ENCODE measurements at places on chromosomes 12 and 14.
A peak's percentile ranks its signal among the peaks of the same experiment; 100 is the strongest.

DNA sequence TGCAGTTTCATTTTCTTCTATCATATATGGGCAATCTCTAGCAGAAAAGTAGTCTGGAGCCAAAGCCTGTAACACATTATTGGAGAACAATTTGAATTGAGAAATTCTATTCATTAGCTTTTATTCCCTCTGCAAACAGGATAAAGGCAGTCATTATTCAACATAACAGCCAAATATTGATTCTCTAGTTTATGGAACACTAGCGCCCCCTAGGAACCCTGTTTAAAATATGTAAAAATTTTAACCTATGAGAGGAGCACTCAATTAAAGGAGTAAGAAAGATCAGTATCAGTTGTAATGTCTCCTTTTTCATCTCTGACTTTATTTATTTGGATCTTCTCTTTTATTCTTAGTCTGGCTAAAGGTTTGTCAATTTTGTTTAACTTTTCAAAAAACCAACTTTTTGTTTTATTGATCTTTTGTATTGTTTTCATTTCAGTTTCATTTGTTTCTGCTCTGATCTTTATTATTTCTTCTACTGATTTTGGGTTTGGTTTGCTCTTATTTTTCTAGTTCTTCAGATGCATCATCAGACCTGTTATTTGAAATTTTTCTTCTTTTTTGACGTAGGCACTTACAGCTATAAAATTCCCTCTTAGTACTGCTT is 4.8 kb upstream of the LMNTD1 start:
- peak; percentile 3 for DNase-seq

- DNase-seq, result no peak
Observed at GRCh38 chr14:80780500-80780899, 161.0 kb downstream of the CEP128 start.

DNA sequence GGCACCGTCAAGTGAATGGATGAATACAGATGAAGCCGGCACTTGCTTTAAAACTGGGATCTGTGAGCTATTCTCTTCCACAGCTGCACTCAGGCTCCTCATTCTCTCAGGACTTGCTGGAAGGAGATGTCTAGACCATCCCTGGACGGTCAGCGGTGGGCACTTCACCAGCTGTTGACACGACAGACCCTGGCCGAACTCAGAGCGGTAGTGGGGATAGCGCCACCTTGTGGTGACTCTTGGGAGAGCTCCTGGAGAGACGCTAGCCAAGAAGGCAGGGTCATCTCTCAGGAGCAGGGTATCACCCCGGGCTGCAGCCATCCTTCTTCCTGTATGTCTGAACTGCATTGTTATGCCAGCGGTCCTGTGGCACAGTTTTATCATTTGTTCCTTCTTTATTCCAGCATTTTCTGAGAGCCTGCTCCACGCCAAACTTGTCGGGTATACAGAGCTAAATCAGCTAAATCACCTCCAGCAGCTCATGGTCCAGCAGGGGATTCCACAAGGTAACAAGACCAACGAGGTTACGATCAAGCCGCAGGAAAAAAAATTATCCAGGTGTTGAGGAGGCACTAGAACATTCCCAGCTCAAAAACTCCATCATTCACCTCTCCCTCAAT is 10.0 kb downstream of the WNT1 start:
- DNase-seq, result peak; percentile 64

DNA sequence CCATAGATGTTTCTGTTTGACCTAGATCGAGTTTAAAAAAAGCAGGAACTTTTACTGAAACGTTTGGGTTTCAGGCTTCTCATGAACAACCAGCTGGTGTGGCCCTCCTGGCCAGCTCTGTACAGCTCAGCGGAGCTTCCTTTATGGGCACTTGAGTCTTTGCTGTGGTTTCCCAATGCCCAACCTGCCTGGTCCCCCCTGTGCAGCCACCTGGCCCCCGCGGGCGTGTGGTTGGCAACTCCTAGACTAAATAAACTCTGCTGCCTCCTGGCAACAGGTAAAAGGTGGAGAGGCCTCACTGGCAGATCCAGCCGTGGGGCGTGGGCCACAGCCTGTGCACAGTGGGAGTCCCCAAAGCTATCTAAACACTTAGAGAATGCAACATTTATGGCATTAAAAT is 38.7 kb downstream of the ADGRD1 start:
- DNase-seq, result no peak

GRCh38 chr12:107612508-107612907 is 73.1 kb upstream of the PWP1 start:
- no peak for DNase-seq

- DNase-seq, result peak; percentile 57
Observed at GRCh38 chr12:113088971-113089756, 32.6 kb downstream of the DTX1 start.

GRCh38 chr12:71938728-71939385 is at the start of gene TPH2:
Gene TPH2, plus strand, starts transcription at chr12:71938845. Its CDS starts 142 bp downstream, at chr12:71938987.
- DNase-seq, result peak; percentile 37

DNA sequence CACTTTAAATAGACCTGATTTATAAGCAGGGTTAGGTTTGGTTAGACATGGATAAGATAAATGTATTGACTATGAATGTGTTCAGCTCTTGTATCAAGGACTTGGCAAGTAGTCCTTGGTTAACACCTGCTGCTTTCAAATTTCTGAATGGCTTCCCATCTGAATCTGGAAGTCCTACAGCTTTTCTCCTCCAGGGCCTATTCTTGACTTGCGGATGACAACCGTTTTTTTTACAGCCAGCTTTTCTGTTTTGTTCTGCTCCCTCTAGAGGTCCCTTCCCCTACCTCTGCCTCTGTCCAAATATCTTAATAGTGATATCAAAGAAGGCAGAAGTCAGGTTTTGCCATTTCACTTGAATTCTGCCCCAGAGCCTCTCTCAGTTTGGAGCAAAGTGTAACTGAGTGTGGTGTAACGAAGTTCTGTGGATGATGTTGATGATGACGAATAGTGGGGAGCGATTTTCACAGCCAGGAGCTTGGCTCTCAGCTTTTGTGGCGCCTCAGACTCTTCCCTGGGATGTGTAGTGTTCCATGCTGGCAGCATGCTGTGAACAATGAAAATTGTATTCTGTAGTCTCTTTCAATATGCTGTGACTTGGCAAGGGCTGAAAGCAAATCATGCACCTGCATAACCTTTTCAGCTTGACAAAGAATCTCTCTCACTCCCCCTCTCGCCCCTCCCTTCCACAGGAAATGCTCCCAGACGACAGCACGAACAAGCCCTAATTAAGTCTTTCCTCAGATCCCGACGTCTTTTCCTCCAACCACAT is 5.0 kb upstream of the SLC4A8 start:
- no peak for DNase-seq

- DNase-seq, result no peak
Observed at GRCh38 chr12:32423559-32423958, 24.2 kb downstream of the FGD4 start.

GRCh38 chr12:42958291-42958674 is 368.7 kb upstream of the PRICKLE1 start:
- no peak for DNase-seq

- DNase-seq, result no peak
Observed at GRCh38 chr14:86143248-86143647, 613.3 kb downstream of the FLRT2 start.

GRCh38 chr12:55250944-55251343 is 6.5 kb downstream of the OR6C74 start:
- DNase-seq, result no peak

DNA sequence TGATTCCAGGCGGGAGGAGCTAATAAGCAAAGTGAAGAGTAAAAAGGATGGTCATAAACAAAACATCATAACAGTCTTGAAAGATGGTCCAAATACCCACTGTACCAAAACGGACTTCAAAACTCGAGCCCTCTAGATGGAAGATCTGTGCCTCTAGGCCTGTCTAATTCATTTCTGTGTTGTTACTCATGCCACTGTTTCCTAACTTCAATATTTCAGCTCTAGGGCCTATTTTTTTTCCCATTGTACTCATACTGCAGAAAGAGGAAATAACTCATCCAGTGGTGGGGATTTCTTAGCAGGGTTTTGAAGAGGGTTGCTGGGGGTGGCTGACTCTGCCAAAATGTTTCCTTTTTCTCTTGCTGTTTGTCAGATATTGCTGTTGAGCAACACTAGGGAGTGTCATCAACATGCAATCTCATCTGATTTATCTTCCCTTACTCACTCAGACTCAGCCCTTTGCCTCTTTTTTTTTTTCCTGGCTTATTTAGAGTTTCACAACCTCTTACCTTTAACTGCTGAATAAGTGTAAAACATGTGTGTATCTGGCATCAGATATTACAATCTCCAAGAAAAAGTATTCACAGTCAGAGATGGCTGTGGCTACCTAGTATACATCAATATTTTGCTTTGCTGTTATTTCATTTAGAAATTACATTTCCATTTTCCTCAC is 189.6 kb downstream of the DUSP6 start:
- peak; percentile 66 for DNase-seq

DNA sequence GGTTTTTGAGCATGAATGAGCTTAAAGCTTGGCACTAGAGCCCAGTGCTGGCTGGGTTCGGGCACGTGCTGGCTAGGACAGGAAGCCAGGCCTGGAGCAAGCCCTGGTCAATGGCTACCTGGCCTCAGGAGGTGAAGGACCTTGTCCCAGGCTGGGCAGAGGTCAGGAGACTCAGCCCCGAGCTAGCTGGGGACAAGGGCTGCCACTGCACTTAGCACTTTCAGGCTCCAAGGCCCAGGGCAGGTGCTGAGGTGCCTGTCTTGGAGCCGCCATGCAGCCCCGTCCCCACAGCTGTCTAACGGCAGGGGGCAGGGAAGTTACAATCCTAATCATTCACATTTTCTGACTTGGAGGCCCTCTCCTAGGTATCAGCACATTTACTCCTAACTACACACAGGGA is 4.3 kb upstream of the AQP6 start:
- no peak for DNase-seq

DNA sequence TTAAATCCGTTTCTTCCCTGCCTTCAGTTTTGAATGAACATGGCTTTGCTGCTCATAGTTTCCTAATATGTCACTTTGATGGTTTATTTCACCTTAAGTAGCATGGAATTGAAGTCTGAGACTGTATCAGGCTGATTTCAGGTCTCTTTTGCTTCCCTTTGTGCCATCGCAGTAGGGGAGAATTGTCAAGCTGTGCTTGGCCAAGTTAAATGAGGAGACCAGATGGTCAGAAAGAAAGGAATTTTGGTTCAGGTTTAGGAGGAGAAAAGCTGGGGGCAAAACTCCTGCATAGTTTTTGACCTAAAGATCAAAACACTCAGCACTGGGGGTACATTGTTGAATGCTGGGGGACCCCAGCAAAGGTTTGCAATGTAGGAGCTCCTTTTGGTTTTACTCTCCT is 398.4 kb downstream of the NUAK1 start:
- no peak for DNase-seq

GRCh38 chr12:8629486-8630033 is 16.9 kb upstream of the AICDA start:
- DNase-seq, result no peak

DNA sequence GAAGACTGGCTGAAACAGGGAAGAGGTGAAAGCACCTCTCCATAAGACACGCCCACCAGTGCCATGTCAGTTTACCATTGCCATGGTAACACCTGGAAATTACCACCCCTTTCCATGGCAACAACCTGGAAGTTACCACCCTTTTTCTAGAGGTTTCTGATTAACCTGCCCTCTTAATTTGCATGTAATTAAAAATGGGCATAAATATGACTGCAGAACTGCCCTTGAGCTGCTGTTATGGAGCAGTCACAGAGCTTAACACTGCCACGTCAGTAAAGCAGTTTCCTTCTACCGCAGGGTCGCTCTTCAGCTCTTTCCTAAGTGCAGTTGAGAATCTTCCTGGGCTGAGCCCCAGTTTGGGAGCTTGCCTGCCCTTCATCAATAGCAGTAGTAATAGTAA is 55.2 kb downstream of the RASSF3 start:
- DNase-seq, result no peak

DNA sequence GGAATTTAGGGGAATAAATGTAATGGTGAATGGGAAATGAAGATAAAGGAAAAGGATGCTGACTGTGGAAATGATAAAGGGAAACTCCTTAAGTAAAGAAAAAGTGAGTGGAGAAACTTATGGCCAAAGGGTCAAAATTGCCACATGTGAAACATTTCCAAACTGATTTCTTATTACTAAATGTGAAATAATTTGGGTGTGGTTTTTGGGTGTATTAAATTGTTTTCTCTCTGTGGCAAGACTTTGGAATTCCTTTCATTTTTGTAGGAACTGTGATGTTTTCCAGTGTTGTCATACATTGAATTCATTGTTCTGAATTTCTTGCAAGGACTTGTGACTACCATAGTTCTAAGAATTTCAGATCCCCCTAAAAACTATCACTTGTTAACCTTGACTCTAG is 1891.5 kb upstream of the SEL1L start:
- DNase-seq, result no peak

- DNase-seq, result no peak
Observed at GRCh38 chr12:132554845-132555630, 55.3 kb downstream of the LRCOL1 start.

GRCh38 chr14:76844223-76844622 is 18.0 kb downstream of the LRRC74A start:
- DNase-seq, result peak; percentile 57

DNA sequence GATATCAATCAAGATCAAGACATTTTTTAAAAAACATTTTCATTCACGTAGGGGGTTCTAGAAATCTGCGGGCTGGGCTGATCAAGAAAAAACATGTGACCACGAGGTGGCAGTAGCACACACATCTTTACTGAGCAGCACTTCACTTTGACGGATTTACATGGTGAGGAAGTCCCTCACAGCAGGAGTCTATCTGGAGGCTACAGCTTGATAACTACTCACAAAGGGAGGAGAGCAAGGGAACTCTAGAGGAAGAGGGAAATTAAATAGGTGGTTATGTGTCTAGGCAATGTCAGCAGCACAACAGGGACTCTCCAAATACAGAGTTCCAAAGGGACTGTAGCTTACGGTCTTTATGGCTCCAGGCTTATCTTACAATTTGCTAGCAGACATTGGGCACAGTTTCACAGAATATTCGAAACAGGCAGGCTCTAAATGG is 248.1 kb downstream of the DPY19L2 start:
- DNase-seq, result peak; percentile 29

DNA sequence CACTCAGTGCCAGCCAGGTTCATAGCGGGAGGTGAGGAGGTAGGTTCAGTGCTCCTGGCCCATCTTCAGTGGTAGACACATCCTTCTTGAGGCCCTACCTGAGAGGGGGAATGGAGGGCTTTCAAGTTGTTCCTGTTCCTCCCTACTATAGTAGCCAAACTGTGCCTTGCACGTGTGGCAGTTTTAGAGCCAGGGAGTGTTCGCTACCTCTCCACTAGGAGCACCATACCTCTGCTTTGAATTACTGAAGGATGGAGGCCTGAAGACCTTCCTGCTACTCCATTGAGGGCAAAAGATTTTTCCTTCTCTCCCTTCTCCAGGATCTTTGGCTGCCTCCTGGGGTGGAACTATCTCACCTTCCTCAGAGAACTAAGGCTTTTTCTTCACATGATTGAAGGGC is 5.9 kb upstream of the ALG10 start:
- DNase-seq, result no peak

DNA sequence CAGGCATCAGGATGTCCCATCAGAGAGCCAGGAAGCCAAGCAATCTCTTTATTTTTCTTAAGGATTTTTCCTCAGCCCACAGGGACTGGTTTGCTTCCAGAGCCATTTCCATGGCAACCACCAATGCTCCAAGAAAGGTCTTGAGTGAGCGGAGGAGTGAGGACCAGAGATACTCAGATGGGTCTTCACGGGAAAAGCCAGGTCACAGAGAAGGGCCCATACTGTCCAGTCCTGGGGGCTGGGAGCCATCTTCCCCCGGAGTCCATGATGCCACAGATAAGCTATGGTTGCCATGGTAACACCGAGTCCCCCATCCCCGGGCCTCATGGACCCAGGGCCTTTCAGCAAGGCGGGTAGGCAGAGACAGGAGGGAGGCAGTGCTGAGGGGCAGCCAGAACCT is 28.6 kb downstream of the CMKLR1 start:
- no peak for DNase-seq
